HCT116 (cell line): ENCODE measurements at places on chromosomes 13 and 19. TPM values are rescaled to one million over a fixed set of nuclear protein-coding genes. Genes with fewer than 3 reads are reported as not detected.

The ERVV-1 gene
- total RNA-seq = not detected

The SELENOV gene
- not detected for total RNA-seq

The TSHZ3 gene
- 0.05 TPM for total RNA-seq

The PTPRH gene
- 15.9 TPM for total RNA-seq

The NKPD1 gene
- 0.64 TPM for total RNA-seq

The OVOL3 gene
- total RNA-seq = not detected

The C1QTNF9 gene
- not detected for total RNA-seq

The IGSF23 gene
- not detected for total RNA-seq

The CD79A gene
- total RNA-seq = 0.69 TPM

The DIAPH3 gene
- total RNA-seq = 22.8 TPM

The CLDN10 gene
- total RNA-seq = not detected

The FPR1 gene
- total RNA-seq = not detected

The GDF15 gene
- total RNA-seq = 425 TPM

The RUBCNL gene
- total RNA-seq = 0.42 TPM

The MEIOSIN gene
- total RNA-seq = 2.1 TPM

The C5AR2 gene
- 0.12 TPM for total RNA-seq

The SMIM44 gene
- not detected for total RNA-seq

The C19orf67 gene
- total RNA-seq = not detected

The KCNK6 gene
- 11.0 TPM for total RNA-seq

The FGF22 gene
- total RNA-seq = 1.5 TPM
